ENCODE measurements at places on chromosomes 1 and 21.

- DNase-seq: no peak
Observed at GRCh38 chr1:27413004-27413403, 20.6 kb downstream of the GPR3 start.

- no peak for DNase-seq
Observed at GRCh38 chr1:93186667-93187066, 6.1 kb downstream of the CCDC18 start.

DNA sequence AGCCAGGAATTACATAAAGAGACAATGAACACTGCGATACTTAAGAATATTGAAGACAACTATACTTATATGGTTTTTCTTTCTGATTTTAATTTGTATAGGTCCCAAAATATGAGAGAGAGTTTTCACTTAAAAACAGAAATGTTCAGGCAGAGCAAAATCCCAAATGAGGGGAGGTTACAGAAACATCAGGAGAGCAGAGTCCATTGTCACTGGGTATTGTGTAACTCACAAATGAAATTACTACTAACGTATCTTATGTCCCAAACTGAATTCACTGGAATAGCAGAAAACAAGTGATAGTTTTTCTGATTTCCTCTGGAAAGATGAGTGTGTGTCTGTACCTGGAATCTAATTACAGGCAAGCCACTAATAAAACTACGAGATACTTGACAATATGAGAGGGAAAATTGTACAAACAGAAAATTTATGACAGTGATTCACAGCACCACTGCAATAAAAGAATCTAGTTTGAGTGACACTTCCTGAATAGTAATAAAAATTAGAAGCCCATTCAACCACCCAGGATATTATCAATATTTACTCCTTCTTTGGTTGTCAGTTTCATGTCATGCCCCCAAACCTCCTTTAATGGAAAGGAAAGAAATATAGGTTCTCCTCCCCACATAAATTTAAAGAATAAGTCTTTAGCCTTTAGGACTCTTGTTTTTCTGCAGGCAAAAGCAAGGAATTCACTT lies 522.6 kb downstream of the ADGRL2 start:
- no peak for DNase-seq

- DNase-seq: no peak
Observed at GRCh38 chr1:76021846-76022245, 52.7 kb upstream of the ST6GALNAC3 start.

DNA sequence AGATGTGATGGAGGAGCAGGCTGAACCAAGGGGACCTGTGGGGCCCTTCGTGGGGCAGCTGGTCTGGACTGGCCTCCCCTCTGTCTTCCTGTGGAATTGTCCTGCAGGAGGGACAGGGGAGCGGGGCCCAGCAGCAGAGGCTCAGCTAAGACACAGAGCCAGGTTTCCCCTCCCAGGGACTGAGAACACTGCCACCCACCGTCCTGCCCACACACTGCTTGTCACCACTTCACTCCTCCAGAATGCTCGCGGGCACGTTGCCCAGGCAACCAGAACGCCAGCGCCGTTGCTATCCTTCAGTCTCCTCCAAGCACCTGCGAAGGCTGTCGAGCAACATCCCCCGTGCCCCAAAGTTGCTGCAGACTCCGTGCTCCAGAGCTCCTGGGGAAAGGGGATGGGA lies 46.4 kb downstream of the AJAP1 start:
- DNase-seq: no peak

GRCh38 chr21:21396424-21396823 lies 398.2 kb downstream of the NCAM2 start:
- no peak for DNase-seq

DNA sequence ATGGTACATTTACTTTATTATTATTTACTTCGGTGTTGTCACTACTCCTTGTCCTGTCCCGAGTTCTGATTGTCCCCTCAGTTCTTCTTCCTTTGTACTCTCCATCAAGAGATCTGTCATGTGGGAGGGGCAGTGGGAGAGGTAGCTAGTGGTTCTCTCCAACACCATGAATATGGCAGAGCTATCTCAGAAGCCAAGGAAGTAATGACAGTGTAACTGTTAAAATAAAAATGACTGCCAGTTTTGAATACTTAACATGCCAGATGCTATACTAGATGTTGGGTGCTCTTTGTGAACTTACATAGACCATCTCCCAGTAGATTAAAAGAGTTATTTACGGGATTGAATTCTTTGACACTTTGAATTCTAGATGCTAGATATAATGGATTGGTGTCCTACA lies 28.6 kb downstream of the IVNS1ABP start:
- no peak for DNase-seq

DNA sequence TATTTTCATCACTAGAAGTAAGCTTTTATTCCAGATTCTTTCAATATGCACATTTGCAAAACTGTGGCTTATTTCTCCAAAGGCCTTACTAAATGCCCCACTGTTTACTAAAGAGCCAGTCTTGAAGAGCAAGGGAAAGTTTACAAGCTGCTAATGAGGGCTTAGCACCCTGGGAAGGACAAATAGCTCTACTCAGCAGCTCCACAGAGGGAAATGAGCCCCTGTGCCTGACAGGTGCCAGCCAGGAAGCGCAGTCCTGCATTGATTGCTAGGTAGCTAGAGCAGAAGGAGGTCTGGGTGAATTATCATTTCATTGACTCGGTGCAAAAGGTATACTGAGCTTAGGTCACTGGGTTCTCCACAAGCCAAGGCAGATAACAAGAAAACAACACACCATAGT lies 307.0 kb downstream of the SETD4 start:
- DNase-seq: no peak

DNA sequence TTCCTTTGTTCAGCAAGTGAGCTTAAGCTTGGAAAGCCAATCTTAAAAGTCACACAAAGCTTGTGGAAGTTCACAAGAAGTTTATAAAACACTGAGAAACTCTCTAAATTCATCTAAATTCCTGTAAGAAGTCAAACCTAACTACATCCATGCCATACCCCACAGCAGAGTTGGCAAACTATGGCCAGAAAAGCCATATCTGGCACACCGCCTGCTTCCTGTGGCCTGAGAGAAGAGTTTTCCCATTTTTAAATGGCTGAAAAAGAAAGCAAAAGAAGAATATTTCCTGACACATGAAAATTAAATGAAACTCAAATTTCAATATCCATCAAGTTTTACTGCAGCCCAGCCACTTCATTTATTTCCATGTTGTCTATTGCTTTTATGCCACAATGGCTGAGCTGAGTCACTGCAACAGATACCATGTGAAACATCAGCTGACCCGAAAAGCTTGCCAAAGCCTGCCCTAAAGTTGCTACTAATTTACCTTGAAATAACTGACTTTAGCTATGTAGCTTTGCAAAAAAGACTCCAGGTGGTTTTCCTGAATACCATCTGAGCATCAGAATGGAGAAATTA lies 237.1 kb downstream of the SLC45A1 start:
- no peak for DNase-seq

- DNase-seq: no peak
Observed at GRCh38 chr1:205590457-205590768, 41.4 kb downstream of the ELK4 start.

GRCh38 chr21:33146467-33146866 lies 76.5 kb downstream of the OLIG1 start:
- DNase-seq: no peak

DNA sequence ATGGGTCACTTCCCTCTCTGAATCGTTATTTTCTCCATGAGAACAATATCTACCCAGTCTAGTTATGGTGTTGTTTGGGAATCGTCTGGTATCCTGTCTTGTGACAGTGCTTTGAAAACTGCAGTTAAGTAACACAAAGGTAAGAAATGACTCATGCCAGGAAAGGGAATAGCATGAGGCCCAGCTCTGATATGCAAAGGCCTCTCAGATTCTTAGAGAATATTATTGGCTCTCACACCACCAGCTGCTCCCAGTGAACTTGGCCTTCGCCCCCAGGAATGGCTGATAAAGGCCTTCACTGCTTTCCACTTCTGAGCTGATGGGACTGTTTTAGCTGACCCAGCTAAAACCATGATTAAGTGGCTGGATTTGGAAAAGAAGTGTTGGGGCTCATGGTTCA lies 27.1 kb downstream of the NEK2 start:
- DNase-seq: peak; percentile 69

- peak; percentile 71 for DNase-seq
Observed at GRCh38 chr1:197774466-197775281, 606 bp downstream of the DENND1B start.

GRCh38 chr1:67777440-67777839 lies 55.8 kb downstream of the GNG12 start:
- no peak for DNase-seq

DNA sequence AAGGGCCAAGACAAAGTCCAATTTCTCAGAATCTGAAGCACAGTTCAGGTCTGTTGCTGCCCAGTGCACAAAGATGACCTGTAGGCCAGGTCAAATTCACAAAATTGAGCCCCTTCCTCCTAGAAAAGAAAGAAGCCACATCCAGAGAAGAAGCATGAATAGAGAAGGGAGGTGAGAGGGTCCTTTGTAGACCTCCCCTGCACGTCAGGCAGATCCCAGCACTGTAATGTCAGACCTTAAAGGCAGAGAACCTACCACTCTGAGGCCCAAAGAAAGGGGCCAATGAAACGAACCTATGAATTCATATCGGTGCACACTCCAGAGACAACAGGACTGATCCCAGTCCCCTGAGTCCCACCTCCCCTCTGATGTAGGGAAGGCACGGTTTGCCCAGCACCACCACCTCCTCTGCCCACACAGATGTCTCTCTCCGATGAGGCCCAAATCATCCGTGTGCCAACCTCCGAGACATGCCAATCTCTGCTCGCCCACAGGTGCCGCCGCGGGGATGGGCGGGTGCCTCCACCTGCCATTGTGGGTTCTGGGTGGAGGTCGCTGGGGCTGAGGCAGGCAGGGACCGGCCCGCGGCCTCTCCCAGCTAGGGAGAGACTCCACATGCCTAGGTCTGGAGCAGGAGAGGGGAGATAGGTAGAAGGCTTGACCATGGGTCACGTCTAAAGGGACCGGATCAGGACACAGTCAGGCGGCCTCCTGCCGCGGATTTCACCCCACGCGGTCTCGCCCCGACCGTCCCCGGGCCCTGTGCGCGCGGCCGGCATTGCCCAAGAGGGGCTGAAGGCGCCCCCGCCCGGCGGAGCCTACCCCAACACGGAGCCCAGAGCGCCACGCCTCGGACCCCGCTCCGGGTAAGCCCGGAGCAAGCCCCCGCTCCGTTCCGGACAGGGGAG lies 42.1 kb downstream of the RRAGC start:
- DNase-seq: no peak

DNA sequence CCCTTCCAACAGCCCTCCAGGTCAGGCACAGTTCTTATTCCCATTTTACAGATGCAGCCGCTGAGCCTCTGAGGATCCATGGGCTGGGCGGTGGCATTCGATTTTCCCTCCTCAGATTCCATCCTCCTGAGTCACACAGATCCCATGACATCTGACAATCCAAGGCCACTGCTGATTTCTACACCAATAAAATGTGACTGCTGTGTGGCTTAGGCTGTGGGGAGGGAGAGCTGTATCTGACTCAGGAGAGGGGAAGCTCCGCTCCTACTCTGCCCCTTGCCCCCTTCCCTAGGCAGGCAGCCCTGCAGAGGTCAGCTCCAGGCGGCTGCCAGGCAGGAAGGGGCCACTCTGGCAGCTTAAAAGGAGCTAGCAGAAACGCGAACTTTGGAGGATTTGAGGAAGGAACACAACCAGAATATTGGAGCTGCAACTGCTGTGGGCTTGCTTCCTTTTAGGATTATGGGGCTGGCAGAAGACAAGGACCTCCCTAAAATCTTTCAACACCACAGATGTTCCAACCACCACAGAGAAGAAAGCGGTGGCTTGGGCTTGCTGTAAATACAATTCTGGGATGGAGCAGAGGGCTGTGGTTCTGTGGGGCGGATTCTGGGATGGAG lies 50.0 kb downstream of the MRPL37 start:
- DNase-seq: no peak

GRCh38 chr21:41746744-41747006 lies 20.2 kb downstream of the RIPK4 start:
- DNase-seq: no peak

DNA sequence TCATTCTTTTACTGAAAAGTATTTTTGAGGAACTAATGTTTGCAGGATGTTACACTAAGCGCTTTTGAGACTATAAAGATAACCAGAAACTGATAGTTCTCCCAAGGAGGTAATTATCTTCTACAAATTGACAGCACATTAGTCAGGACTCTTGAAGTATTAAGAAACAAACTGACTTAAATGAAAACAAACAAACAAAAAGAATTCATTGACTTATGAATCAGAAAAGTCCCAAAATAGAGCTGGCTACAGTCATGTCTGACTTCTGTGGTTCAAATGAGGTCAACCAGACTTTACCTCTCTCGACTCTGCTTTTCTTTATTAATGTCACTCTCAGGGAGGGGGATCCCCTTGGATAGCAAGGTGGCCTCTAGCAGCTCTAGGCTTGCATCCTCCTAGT lies 296.8 kb downstream of the TPR start:
- no peak for DNase-seq

DNA sequence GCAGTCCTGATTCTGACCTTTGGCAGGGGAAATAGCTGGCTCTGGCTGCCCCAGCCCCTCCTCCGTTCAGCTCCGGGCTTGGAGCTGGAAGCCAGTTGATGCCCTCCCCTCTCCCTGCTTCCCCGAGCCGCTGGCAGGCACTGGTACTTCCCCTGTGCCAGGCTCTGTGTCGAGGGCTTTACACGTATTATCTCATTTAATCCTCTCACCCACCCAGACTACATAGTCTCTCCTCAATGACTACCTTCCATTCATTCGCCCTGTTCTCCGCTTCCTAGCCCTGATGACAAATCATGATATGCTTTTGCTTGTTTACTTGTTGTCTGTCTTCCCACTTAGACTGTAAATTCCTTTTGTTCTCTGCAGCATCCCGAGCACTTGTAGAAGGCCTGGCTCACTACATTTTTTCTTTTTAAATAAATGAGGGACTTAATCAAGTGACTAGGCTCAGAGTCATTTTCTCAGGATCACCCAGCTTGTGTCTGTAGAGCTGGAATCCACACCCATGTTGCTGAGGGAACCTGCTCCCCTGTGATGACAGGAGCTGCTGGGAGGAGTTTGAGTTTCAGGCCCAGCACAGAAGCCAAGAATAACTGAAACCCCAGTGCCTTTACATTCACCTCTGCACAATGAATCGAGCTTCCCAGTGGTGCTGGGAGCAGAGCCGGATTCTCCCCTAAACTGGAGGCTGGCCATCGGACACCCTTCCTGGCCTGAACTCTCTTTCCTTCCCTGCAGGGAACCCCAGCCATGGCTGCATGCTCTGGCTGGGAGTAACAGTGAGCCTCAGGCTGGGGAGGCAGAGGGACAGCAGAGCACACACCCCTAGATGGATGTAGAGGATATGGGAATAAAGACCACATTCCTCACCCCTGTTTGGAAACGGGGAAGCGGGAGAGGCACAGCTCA lies 58.3 kb downstream of the UBIAD1 start:
- no peak for DNase-seq

DNA sequence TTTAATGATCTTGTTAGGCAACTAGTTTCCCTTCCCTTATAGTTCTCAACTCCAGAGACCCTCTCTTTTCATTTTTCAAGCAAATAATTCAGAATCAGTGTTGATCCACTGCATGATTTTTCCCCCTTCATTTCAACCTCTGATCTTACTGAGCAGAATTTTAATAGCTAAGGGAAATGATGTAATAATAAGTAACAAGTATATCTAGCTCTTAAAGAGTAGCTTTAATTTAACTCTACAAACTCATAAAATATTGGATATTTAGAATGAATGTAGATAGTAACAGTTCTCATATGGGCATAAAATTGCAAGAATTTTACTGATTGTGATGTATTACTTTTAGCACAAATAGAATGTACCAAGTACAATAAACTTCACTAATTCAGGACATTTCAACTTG lies 130.2 kb downstream of the NR5A2 start:
- no peak for DNase-seq

- peak; percentile 48 for DNase-seq
Observed at GRCh38 chr1:156025876-156026275, 5.1 kb upstream of the SSR2 start.

GRCh38 chr1:65512967-65513780 lies 92.7 kb downstream of the LEPR start:
- DNase-seq: no peak

- DNase-seq: no peak
Observed at GRCh38 chr1:226097866-226098625, 35.5 kb downstream of the H3-3A start.

Data from left colon (tissue), 2 donors.